ENCODE measurements at places on chromosomes 6 and 20. TPM values are rescaled to one million over a fixed set of nuclear protein-coding genes. Genes with fewer than 3 reads are reported as not detected.

Gene SMIM28
- not detected for total RNA-seq

Gene CDSN
- total RNA-seq = not detected

Gene ARMH2
- total RNA-seq = not detected

Gene DDX43
- 3.5 TPM for total RNA-seq

Gene GABRR1
- total RNA-seq = not detected

DNA sequence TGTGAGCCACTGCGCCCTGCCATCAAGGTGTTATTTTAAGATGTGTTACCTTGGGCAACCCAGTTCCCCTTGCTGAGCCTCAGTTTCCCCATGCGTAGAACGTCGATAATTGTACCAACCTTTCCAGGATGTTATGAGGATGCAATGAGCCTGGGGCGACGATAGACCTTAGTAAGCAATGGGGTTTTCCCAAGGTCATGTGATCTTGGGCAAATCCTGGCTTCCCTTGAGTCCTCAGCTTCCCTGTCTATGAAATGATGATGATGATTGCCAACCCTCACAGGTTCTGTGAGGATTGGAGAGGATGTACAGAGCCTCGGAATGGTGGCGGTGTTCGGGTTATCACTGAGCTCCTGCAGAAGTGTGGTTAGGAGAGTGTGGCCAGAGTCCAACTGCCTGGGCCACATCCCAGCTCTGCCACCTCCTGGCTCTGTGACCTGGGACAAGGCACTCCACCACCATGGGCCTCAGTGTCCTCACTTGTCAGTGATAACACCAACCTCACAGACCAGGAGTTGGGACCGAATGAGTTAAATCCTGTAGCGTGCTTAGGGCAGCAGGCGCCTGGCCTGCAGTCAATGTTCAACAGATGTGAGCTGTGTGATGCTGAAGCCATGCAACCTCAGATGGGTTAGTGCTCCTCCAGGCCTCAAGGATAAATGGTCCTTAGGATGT lies 23.4 kb downstream of the SIRPA start:
- peaks cover 30% of the 10 kb centered on the region for H3K36me3 ChIP-seq
- no peak overlapping the region for H3K27ac ChIP-seq
- no peak for DNase-seq
- H3K4me1 ChIP-seq = no peaks in the 10 kb centered on the region
- no peak overlapping the region for H3K4me3 ChIP-seq
- H3K27me3 ChIP-seq = no peaks in the 10 kb centered on the region

DNA sequence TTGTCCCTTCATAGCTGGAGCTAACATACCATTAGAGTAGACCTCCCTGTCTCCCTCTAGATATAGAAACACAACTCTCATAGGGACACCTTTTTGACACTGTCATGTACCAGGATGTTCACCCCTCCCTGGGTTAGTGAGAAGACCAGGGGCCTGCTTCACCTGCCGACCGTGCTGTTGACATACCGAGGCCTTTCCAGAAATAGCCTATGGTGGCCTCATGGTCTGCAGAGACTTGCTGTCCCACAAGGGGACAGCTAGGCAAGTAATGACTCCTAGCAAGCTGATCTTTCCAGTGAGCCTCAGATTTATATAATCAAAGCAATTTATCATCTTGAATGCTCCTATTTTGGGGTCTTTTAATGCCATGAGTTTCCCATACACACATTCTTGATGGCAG lies 15.0 kb downstream of the ZDHHC14 start:
- no peaks in the 10 kb centered on the region for H3K27me3 ChIP-seq
- H3K4me1 ChIP-seq = no peaks in the 10 kb centered on the region
- H3K4me3 ChIP-seq = no peak overlapping the region
- no peak overlapping the region for H3K27ac ChIP-seq
- H3K36me3 ChIP-seq = no peaks in the 10 kb centered on the region

- no peaks in the 10 kb centered on the region for H3K36me3 ChIP-seq
- H3K27ac ChIP-seq = no peak overlapping the region
- H3K4me1 ChIP-seq = peaks cover 13% of the 10 kb centered on the region
- DNase-seq = no peak
- H3K4me3 ChIP-seq = peak overlapping the region; percentile 54
Observed at GRCh38 chr20:38674765-38675133, 49.5 kb upstream of the SLC32A1 start.

GRCh38 chr6:100426241-100426640 lies 38.5 kb downstream of the SIM1 start:
- H3K36me3 ChIP-seq = no peaks in the 10 kb centered on the region
- DNase-seq = no peak
- no peaks in the 10 kb centered on the region for H3K4me1 ChIP-seq
- H3K27ac ChIP-seq = no peak overlapping the region
- no peak overlapping the region for H3K4me3 ChIP-seq

- H3K4me1 ChIP-seq = no peaks in the 10 kb centered on the region
- H3K27ac ChIP-seq = no peak overlapping the region
- no peak overlapping the region for H3K4me3 ChIP-seq
- no peak for DNase-seq
- H3K36me3 ChIP-seq = no peaks in the 10 kb centered on the region
- H3K27me3 ChIP-seq = no peaks in the 10 kb centered on the region
Observed at GRCh38 chr6:13032566-13032965, 295.8 kb downstream of the TBC1D7 start.

- no peaks in the 10 kb centered on the region for H3K4me1 ChIP-seq
- H3K4me3 ChIP-seq = no peak overlapping the region
- no peaks in the 10 kb centered on the region for H3K27me3 ChIP-seq
- no peak for DNase-seq
- no peak overlapping the region for H3K27ac ChIP-seq
Observed at GRCh38 chr6:65790666-65791065, 83.6 kb upstream of the EYS start.

- no peak for DNase-seq
- no peaks in the 10 kb centered on the region for H3K4me1 ChIP-seq
- H3K4me3 ChIP-seq = no peak overlapping the region
- H3K27ac ChIP-seq = no peak overlapping the region
- no peaks in the 10 kb centered on the region for H3K27me3 ChIP-seq
- H3K36me3 ChIP-seq = no peaks in the 10 kb centered on the region
Observed at GRCh38 chr6:3578981-3579380, 122.1 kb upstream of the SLC22A23 start.

DNA sequence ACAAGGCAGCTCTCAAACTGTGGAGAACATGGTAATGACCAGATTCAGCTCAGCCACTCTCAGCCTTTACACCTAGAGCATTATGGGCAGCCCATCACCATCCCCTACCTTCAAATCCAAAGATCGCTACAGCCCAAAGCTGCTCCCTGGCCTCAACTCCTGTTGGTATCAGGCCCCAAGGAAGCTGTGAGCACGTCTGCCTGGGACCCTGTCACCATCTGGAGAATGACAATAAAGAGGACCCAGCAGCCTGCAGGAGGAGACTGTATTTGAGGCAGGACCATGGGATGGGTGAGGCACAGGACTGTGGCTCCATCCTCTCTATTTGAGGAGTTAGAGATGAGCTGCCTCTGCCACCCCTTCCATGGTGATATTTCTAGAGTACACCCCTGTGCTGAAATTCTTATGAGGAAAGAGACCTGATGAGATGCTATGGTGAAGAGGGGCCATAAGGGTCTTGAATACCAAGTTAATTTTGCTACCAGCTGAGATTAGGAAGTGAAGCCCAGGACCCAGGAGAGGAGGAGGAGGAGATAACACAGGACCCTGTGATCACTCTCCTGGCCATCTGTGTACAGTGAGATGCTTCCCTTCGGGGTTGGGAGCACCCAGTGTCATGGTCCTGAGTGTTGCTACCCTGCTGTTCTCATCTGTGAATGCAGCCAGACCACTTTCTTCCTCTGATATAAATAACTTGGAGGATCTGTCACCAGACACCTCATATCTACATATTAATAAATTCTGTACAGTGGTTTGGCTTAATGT lies 19.6 kb upstream of the MICB start:
- no peaks in the 10 kb centered on the region for H3K27me3 ChIP-seq
- peak; percentile 70 for DNase-seq
- no peaks in the 10 kb centered on the region for H3K4me1 ChIP-seq
- no peak overlapping the region for H3K27ac ChIP-seq
- no peak overlapping the region for H3K4me3 ChIP-seq
- no peaks in the 10 kb centered on the region for H3K36me3 ChIP-seq

DNA sequence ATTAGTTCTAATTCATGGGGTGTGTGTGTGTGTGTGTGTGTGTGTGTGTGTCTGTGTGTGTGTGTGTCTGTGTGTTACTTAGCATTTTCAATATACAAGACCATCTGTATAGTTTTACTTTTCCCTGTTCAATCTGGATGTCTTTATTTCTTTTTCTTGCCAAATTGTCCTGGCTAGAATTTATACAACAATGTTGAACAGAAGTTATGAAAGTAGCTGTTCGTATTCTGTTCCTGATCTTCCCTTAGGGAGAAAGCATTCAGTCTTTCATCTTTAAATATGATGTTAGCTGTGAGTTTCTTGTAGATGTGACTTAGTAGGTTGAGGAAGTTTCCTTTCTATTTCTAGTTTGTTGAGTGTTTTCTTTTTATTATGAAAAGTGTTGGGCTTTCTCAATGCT lies 334.7 kb upstream of the RNF24 start:
- no peaks in the 10 kb centered on the region for H3K36me3 ChIP-seq
- no peak overlapping the region for H3K27ac ChIP-seq
- no peaks in the 10 kb centered on the region for H3K4me1 ChIP-seq
- no peak overlapping the region for H3K4me3 ChIP-seq
- no peak for DNase-seq

DNA sequence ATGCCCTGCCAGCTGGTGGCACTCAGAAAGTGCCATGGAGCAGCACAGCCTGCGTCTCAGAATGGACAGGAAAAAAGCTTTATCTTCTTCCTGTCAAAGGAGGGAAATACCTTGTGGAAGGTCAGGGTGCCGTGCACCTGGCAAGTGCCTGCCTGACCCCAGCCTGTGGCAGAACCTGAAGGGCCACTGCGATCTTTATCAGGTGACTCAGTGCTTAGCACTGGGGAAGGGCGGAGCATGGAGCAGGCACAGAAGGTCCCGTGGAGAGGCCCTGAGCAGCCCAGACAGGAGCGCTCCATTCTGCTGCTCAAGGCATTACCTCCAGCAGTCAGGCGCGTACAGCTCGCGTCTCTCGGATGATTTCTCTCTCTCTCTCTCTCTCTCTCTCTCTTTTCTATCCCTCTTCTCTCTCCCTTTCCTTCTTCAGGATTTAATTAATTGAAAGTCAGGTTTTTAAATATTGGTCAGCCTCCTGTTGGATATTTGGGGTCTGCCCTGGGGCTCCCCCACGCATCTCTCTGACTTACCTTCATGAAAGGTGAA lies 31.7 kb downstream of the FOXC1 start:
- H3K36me3 ChIP-seq = no peaks in the 10 kb centered on the region
- H3K4me1 ChIP-seq = peaks cover 4% of the 10 kb centered on the region

DNA sequence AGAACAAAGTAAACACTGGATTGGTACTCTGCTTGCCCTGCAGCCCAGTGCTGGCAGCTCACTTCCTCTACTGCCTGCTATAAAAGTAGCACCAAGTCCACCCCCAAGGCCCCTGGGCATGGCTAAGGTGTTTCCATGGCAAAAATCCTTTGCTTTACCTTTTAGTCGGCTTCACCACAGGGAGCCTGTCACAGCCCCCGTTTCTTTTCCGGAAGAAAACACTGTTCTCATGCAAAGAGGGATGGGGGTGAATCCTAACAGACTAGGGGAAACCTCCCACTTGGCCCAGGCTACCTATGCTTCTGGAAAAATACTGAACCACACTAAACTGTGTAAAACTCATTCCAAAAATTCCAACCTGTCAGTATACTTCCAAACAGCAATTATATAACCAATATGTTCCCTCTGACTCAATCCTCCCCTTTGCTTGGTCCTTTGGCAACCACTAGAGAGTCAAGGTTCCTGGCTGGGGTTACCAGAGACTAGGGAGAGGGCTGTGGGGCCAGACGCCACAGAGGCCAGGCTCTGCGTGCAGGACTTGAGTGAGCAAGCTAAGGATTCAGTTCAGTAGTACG lies 16.1 kb downstream of the PPIL1 start:
- no peaks in the 10 kb centered on the region for H3K27me3 ChIP-seq
- no peak for DNase-seq
- H3K36me3 ChIP-seq = peaks cover 19% of the 10 kb centered on the region
- H3K27ac ChIP-seq = peak overlapping the region; percentile 66

GRCh38 chr6:147223736-147224135 lies 19.5 kb downstream of the STXBP5 start:
- H3K27ac ChIP-seq = no peak overlapping the region
- H3K4me3 ChIP-seq = no peak overlapping the region
- peaks cover 8% of the 10 kb centered on the region for H3K4me1 ChIP-seq
- no peak for DNase-seq
- H3K27me3 ChIP-seq = no peaks in the 10 kb centered on the region

DNA sequence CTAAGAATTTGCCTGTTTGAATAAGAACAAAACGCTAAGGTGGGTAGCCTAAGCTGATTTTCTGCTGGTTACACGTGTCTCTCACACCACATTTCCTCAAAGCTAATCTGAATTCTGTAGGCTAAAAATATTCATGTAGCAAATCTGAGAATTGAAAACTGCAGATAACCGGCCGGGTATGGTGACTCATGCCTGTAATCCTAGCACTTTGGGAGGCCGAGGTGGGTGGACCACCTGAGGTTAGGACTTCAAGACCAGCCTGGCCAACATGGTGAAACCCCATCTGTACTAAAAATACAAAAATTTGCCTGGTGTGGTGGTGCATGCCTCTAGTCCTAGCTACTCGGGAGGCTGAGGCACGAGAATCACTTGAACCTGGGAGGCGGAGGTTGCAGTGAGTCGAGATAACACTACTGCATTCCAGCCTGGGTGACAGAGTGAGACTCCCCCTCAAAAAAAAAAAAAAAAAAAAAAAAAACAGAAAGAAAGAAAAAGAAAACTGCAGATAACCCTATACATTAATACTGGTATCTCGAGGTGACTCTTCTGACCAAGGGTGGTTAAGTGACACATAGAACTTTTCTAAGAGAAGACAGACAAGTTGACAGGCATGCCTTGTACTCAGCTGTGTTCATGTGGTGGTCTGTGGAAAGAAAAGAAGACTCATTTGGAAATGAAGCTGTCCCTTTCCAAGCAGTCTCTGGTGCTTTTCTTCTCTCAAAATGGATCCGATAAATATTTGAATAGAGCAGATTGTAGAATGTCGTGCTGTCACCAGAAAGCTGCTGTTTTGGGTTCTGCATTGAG lies 24.7 kb upstream of the ASXL1 start:
- H3K4me3 ChIP-seq = no peak overlapping the region
- peaks cover 59% of the 10 kb centered on the region for H3K36me3 ChIP-seq
- H3K4me1 ChIP-seq = no peaks in the 10 kb centered on the region
- no peaks in the 10 kb centered on the region for H3K27me3 ChIP-seq
- no peak for DNase-seq

DNA sequence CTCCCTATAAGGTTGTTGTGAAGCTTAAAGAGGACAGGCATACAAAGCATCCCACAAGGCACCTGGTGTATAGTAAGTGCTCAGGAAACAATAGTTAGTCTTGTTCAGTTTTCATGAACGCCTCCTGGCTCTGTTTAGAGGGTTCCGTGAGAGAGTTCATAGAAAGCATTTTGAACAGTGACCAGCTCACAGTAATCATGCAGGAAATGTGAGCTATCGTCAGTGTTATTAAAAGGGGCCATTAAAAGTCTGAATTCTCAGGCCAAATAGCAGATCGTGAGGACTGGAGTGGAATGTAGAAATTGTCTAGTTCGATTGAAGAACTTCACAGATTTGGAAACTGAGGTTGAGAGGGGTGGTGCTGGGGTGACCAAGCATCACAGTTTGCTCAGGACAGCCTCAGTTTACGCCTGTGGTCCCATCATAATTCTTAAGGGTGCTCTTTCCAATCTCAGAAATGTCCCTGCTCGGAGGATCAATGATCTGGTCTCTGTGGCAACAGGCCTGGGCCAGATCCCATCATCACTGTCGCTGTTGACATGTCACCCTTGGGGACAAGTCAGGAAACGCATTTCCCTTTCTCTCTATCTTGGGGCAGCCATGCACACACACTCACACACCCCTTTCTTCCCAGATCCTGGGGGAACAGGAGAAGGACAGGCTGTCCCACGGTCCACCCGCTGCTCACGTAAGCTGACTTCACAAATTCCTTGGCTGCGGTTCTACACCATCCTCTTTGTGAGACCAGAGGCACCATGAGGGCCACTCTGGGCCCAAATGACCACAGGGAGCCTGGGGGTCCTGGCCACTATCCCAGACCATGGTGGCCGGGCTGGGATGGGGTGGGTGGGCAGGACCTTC lies 7.2 kb downstream of the TGM2 start:
- no peak for DNase-seq

Measured in esophagus muscularis mucosa (tissue), 4 donors.